Stromal cell of bone marrow (primary cell): ENCODE measurements at places on chromosomes 12 and 14.

- DNase-seq, result no peak
Measured at GRCh38 chr14:57583396-57583795, 89.7 kb upstream of the CCDC198 start.

GRCh38 chr12:88360343-88360742 lies 218.2 kb downstream of the TMTC3 start:
- no peak for DNase-seq

- DNase-seq, result peak; percentile 13
Measured at GRCh38 chr12:92478692-92479091, 224.1 kb upstream of the PLEKHG7 start.

DNA sequence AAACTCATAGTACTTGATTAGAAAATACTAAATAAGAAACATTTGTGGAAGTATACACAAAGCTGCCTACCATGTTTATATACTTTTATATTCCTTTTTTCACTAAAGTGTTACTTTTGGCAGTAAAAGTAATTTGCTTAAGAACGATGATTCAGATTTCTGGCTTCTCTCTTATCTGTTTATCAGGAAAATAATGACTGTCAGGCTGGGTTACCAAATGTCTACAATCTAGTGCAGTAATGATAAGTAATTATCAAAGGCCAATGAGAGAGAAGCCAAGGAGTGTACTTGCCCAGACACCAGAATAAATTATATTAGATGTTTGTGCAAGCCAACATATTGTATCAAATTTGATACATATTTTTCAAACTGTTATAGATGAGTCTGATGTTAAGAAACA lies 113.4 kb downstream of the RALGAPA1 start:
- no peak for DNase-seq

GRCh38 chr14:100224229-100224866 lies 14.6 kb upstream of the YY1 start:
- no peak for DNase-seq

- no peak for DNase-seq
Measured at GRCh38 chr14:62939970-62940369, 105.3 kb downstream of the KCNH5 start.

DNA sequence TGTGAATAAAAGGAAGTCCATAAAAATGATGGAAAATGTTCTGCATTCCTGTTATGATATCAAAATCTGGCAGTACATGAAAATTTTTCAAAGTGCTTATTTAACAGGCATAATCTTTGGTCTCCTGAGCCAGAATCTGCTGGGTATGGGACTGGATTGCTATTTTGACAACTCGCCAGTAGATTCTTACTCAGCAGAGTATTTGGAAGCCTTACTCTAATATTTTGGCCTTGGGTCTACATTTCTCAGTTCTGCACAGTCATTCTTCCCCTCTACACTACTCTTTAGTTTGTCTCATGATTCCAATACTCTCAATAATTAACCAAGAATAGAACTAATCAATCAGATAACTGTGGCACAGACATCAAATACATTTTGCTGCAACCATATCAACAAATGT lies 1.1 kb upstream of the SLCO1B1 start:
- DNase-seq, result peak; percentile 27

GRCh38 chr12:5480218-5480937 lies 48.5 kb downstream of the NTF3 start:
- DNase-seq, result no peak

GRCh38 chr12:400828-401227 lies 616 bp upstream of the CCDC77 start:
- DNase-seq, result no peak

DNA sequence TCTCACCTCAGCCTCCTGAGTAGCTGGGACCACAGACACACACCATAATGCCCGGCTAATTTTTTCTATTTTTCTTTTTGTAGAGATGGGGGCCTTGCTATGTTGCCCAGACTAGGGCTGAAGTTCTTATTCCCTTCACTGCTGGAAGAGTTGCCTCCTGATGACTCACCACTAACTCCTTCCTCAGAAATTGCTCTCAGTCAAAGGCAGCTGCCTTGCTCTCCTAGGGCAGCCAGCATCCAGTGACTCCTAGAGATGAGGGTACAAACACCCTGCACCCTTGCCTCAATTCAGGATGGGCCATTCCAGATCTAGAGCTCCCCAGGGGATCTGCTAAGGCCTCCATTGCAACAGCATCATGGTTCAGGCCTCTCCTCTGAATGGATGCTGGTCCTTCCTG lies 54.0 kb upstream of the RASSF8 start:
- DNase-seq, result peak; percentile 13

- no peak for DNase-seq
Measured at GRCh38 chr14:105979446-105979845, 453.1 kb downstream of the TMEM121 start.

- no peak for DNase-seq
Measured at GRCh38 chr12:92065018-92065499, 80.6 kb downstream of the BTG1 start.

GRCh38 chr14:65964366-65964765 lies 521.8 kb upstream of the CCDC196 start:
- DNase-seq, result no peak

DNA sequence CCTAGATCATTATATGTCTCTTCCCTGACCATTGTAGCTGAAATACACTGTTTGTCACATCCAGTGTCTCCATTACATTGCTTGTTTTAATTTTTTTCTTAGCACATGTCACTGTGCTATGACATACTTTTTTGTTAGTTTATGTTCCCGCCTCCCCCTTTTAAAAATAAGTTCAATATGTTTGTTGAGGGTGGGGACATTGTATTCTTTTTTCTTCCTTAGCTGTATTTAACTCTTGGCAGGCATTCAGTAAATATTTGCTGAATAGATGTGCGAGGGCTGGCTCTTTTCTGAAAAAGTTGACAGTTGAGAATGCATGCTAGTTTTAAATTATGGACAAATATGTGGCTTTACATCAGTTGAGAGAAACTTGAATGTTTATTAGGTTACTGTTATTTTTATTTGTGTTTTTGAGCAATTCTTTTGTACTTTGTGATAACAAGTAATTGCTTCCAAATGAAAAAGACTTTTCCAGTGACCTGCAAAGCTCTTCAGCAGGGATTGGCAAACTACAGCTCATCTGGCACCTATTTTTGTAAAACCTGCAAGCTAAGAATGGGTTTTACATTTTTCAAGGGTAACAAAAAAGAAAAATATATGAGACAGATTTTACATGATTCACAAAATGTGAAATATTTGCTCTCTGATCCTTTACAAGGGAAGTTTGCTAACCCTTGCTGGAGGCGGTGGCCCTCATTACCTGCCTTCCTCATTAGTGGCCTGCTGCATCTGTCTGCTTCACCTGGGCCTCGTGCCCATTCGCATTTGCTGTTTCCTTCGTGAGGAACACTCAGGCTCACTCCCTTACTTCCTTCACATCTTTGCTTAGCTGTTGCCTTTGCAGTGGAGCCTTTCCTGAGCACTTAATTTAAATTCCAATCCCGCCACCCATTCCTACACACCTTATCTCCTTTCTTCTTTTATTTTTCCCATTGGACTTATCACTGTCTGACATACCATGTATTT lies 229.4 kb downstream of the ERC1 start:
- no peak for DNase-seq

DNA sequence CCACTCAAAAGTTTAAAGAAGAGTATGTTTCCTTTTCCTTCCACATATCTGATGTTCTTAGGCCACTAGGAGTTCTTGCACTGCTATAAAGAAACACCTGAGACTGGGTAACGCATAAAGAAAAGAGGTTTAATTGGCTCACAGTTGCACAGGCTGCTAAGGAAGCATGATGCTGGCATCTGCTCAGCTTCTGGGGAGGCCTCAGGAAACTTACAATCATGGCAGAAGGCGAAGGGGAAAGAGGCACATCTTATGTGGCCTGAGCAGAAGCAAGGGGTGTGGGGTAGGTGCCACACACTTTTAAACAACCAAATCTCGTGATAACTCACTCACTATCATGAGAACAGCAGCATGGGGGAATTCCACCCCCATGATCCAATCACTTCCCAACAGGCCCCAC lies 7.7 kb upstream of the CRADD start:
- no peak for DNase-seq

DNA sequence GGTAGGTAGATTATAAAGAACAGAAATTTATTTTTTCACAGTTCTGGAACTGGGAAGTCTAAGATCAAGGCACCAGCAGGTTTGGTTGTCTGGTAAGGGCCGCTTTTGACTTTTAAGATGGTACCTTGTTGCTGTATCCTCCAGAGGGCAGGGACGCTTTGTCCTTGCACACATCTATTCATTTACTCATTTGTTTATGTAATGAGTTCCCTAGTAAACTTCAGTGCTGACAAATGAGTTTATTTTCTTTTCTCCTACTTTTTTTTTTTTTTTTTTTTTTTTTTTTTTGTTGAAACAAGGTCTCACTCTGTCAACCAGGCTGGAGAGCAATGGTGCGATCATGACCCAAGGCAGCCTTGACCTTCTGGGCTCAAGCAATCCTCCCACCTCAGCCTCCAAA lies 195.7 kb downstream of the FBXL14 start:
- no peak for DNase-seq

DNA sequence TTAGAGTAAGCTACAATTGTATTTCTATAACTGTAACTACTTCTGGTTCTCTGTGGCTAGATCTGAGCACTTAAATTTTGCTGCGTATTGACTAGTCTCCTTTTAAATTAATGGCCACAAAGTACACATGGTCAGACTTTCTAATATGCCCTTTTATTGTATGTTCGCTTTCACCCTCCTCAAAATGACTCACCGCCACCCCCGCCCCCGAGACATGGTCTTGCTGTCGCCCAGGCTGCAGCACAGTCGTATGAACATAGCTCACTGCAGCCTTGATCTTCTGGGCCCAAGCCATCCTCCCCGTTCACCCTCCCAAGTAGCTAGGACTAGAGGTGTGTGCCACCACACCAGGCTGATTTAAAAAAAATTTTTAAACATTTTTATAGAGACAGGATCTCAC lies 11.8 kb downstream of the MTERF2 start:
- DNase-seq, result no peak

DNA sequence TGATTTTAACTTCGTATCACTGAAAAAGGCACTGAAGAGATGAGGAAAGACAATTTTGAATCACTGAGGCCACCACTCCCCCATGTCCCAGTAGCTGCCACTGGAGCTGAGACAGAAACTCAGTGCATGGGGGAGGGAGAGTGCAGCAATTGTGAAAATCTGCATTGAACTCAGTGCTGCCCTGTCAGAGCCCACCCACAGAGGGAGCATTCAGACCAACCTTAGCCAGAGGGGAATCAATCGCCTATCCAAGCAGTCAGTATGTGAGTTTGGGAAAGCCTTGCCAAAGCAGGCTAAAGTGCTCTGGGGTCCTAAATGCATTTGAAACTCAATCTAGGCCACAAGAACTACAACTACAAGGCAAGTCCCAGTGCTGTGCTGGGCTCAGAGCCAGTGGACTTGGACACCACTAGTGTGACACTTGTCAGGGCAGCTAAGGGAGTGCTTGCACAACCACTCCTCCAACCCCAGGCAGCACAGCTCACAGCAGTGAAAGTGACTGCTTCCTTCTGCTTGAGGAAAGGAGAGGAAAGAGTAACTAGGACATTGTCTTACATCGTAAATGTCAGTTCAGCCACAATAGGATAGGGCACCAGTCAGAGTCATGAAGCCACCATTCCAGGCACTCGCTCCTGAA lies 13.3 kb downstream of the RNASE3 start:
- no peak for DNase-seq

- DNase-seq, result no peak
Measured at GRCh38 chr14:100862277-100862676, 36.4 kb downstream of the MEG3 start.

DNA sequence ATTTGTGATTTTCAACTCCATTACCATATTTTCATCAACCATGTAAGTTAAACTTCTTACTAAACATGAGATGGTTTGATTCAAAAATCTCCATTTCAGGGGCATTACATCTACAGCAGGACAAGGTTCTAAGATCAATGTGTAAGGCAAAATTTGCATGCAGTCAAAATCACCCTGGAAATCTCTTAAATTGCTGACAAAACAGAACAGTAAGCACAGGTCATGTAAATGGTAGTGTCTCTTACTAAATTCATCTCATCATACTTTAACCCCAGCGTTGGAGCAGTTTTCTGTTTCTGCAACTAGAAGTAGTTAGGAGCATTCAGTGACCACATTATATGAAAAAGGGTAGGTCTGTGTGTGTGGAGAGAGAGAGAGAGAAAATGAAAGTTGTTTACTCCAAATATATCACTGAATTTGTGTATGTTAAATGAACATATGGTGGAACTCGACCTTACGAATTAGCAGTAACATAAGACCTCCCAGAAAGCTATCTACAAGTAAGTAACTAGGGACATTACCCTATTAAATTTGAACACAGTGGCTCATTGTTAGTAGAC lies 227.5 kb downstream of the SSPN start:
- no peak for DNase-seq

DNA sequence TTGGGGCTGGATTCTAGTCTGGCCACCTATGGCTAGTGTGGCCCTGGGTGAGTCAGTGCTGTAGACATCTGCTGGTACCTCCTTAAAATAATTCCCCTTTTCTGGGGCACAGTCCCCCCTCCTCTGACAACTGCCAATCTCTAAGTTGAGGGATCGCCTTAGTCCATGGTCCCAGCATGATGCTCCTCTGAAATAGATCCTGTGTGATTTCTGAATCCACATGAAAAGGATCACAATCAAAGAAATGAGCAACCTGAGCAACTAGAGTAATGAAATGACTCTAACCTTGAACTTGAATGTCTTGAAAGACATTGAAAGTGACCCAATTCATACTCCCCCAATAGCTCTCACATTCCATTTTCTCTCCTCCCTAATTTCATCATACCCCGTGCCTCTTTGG lies 332.5 kb downstream of the VRK1 start:
- DNase-seq, result no peak

GRCh38 chr12:66058554-66058953 lies 72.0 kb downstream of the LLPH start:
- DNase-seq, result no peak

- DNase-seq, result no peak
Measured at GRCh38 chr14:97441740-97442362, 644.7 kb downstream of the VRK1 start.

- no peak for DNase-seq
Measured at GRCh38 chr12:127773520-127773919, 493.4 kb upstream of the TMEM132C start.

DNA sequence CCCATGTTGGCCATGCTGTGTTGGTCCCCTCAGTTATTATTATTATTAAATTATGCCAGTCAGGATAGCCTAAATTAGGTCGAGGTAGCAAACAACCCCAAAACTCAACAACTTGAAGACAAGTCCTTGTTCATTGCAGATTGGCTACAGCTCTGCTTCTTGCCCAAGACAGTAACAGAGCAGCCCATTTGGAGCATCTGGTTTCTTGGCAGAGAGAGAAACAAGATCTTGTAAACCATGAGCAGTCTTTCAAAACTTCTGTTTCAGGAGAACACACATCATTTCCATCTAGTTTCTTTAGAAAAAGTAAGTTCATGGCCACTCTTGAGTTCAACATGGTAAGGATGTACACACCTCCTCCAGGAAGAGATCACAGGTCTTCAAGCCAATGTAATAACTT lies 52.3 kb downstream of the E2F7 start:
- DNase-seq, result no peak

DNA sequence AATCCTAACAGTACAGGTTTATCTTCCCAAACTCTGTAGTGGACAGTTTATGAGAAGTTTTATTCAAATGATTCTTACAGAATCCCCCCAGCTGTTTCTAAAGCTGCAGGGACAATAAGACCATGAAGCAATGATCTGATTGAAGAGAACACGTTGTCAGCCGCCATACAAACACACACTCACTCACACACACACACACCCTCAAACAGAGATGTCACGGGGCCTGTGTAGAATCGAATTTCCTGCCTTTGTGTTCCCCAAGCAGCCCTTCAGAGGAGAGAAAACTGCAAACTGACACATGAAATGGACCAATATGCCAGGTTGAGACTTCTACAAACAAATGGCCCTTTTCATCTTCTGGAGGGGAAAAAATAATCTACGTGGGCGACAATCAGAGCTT lies 80.5 kb upstream of the TBX3 start:
- DNase-seq, result no peak
